Nephron progenitor cell (in vitro differentiated cells): ENCODE measurements at places on chromosomes 13 and 19.
A peak's percentile ranks its signal among the peaks of the same experiment; 100 is the strongest.

- H3K27ac ChIP-seq: no peak overlapping the region
- no peaks in the 10 kb centered on the region for H3K36me3 ChIP-seq
- H3K4me1 ChIP-seq: peaks cover 17% of the 10 kb centered on the region
- peaks cover 20% of the 10 kb centered on the region for H3K27me3 ChIP-seq
Observed at GRCh38 chr13:29355029-29355428, 240.5 kb downstream of the SLC7A1 start.

GRCh38 chr13:97976610-97977521, 23.4 kb downstream of the IPO5 start:
- peak overlapping the region; percentile 97 for H3K27ac ChIP-seq
- peak; percentile 40 for DNase-seq
- H3K36me3 ChIP-seq: peaks cover 14% of the 10 kb centered on the region
- H3K27me3 ChIP-seq: no peaks in the 10 kb centered on the region
- peak overlapping the region; percentile 94 for H3K4me3 ChIP-seq

DNA sequence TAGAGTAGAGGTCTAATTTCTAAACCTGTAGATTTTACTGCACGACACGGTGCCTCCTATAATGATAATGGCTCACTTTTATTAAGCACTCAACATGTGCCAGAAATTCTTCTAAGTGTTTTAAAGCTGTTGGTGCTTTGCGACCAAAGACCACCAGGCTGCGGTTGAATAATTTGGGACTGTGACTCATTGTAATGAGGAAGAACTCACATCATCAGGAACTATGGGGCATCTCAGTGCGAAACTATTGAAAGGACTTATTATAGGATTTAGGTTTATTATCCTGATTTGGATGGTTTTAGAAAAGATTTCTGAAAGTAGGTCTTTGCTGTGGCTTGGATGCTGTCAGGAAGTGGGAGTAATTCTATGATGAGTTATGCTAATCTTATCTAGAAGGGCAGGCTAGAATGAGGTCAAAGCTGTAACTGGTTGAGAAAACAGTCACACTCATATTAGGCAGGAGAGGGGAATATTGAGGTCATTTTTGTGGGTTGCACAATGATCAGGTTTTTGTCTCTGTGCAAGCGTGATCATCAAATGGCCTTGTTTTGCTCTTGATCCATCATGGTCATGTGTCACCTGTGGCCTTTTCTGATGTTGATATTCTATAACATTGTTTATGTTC, 266.8 kb downstream of the PCDH20 start:
- no peaks in the 10 kb centered on the region for H3K36me3 ChIP-seq
- H3K27ac ChIP-seq: no peak overlapping the region
- H3K4me1 ChIP-seq: peaks cover 6% of the 10 kb centered on the region
- no peak overlapping the region for H3K4me3 ChIP-seq

GRCh38 chr19:50706387-50706786, 13.2 kb downstream of the SHANK1 start:
- H3K27ac ChIP-seq: no peak overlapping the region
- peaks cover 21% of the 10 kb centered on the region for H3K4me1 ChIP-seq

- H3K27ac ChIP-seq: no peak overlapping the region
- H3K36me3 ChIP-seq: no peaks in the 10 kb centered on the region
- H3K27me3 ChIP-seq: no peaks in the 10 kb centered on the region
- no peak overlapping the region for H3K4me3 ChIP-seq
- DNase-seq: no peak
Observed at GRCh38 chr13:92074658-92075057, 676.2 kb downstream of the GPC5 start.

GRCh38 chr19:6473647-6474046, 7.9 kb downstream of the DENND1C start:
- no peak overlapping the region for H3K27ac ChIP-seq
- no peaks in the 10 kb centered on the region for H3K36me3 ChIP-seq
- peaks cover 57% of the 10 kb centered on the region for H3K27me3 ChIP-seq
- DNase-seq: no peak

DNA sequence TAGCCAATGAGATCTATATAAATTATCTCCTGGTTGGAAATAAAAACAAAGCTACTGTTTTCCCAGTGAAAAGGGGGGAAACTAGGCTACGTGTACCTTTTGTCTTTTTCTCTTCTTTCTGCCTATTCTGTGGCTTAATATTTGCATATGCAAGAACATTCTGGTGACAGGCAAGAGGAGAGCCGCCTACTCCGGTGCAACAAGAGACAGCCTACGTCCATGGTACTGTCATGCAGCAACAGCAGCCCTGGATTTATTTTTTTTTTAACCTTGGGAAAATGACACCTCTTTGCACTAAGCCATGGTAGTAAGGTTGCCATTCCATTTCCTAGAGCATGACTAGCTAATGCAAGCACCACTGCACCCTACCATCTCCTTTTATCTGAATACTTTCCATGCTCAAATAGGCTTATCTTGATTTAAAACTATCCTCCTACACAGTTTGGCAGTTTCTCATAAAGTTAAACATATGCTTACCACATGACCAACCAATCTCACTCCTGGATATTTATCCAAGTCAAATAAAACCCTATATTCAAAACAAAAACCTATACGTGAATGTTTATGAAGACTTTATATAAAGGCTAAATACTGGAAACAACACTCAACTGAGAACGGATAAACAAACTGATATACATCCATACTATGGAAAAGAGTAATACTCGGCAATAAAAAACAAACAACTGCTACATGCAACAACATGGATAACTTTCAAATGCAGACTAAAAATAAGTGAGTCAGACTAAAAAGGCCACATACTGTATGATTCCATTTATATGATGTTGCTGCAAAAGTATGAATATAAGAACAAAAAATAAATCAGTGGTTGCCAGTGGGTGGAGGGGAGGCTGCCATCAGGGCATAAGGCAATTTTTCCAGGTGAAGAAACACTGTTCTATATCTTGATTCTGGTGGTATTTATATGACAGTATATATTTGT, 17.3 kb downstream of the NUFIP1 start:
- H3K27me3 ChIP-seq: no peaks in the 10 kb centered on the region
- DNase-seq: no peak
- no peak overlapping the region for H3K4me3 ChIP-seq
- peak overlapping the region; percentile 38 for H3K27ac ChIP-seq

DNA sequence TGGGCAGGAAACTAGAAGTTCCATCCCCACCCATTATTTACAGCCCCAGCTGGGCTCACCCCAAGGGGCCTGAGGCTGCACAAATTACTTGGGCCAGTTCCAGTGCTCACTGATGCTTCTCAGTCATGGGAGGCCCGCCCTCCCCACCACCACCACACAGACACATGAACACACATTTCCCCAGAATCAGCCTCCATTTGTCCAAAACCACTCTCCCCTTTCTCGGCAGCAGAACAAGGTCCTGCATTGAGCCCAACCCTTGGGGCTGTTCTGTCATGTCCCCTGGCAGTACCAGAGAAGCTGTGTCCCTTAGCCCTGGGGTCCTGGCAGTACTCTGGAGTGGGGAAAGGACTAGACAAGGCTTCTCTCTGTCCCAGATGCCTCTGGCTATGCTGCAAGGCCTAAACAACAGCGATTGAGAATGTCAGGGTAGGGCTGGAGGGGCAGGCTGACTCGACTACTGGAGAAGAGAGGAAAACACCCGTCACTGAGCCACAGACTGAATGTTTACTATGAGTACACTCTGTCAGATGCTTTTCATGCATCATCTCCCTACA, 21.8 kb downstream of the SAMD4B start:
- DNase-seq: no peak
- H3K4me1 ChIP-seq: no peaks in the 10 kb centered on the region
- H3K27ac ChIP-seq: no peak overlapping the region
- H3K36me3 ChIP-seq: peaks cover 62% of the 10 kb centered on the region

DNA sequence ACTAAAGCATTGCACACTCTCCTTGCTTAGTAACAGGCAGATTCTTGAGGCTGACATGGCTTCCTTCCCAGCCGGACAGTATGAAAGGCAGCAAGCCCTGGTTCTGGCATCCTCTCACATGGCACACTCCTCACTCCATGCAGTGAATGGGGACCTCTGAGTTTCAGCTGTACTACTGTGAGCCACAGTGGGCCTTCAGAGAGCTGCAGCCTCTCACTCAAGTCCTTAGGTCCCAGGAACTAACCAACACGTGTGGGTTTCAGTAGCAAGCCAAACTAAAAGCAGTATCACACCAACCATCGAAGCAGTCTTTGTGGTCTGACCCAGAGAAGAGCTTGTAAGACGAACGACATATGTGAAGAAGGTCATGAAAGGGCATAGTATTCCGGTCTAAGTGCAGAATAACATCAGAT, 128.2 kb downstream of the TBC1D4 start:
- no peaks in the 10 kb centered on the region for H3K4me1 ChIP-seq
- no peak overlapping the region for H3K27ac ChIP-seq
- peaks cover 14% of the 10 kb centered on the region for H3K36me3 ChIP-seq
- no peak overlapping the region for H3K4me3 ChIP-seq
- DNase-seq: no peak
- H3K27me3 ChIP-seq: no peaks in the 10 kb centered on the region

DNA sequence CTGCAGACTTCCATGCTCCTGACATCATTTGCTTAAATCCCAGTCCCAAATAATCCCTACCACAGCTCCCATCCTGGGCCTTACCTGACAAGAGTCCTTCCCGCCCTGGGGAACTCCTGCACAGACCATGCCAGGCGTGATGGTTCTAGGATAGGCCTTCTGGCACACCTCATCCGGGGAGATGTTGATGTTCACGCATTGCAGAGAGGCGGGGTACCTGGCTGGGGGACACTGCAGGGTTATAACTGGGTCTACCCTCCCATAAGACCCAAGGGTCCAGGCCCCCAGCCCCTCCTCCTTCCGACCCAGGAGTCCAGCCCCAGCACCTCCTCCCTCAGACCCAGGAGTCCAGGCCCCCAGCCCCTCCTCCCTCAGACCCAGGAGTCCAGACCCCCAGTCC, 4.0 kb downstream of the KLK14 start:
- peaks cover 15% of the 10 kb centered on the region for H3K27me3 ChIP-seq
- no peak for DNase-seq
- peaks cover 16% of the 10 kb centered on the region for H3K4me1 ChIP-seq
- H3K36me3 ChIP-seq: no peaks in the 10 kb centered on the region

- H3K27me3 ChIP-seq: no peaks in the 10 kb centered on the region
- H3K36me3 ChIP-seq: peaks cover 10% of the 10 kb centered on the region
- peak overlapping the region; percentile 44 for H3K27ac ChIP-seq
- H3K4me3 ChIP-seq: no peak overlapping the region
- H3K4me1 ChIP-seq: peaks cover 8% of the 10 kb centered on the region
- DNase-seq: no peak
Observed at GRCh38 chr13:20997301-20998161, 63.9 kb downstream of the LATS2 start.

DNA sequence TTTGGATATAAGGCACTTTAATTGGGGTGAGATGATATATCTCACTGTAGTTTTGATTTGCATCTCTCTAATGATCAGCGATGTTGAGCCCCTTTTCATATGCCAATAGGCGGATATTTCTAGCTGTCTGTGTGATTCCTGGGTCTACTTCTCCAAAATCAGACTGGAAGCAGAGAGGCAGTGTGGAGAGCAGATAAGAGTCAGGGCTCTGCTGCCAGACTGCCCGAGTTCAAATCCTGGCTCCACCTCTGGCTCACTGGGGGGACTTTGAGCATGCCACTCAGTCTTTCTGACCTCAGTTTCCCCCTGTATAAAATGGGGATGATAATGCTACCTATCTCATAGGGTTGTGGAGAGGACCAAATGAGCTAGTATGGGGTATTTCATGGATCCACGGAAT, 24.0 kb upstream of the ACP7 start:
- DNase-seq: no peak
- H3K27ac ChIP-seq: no peak overlapping the region

DNA sequence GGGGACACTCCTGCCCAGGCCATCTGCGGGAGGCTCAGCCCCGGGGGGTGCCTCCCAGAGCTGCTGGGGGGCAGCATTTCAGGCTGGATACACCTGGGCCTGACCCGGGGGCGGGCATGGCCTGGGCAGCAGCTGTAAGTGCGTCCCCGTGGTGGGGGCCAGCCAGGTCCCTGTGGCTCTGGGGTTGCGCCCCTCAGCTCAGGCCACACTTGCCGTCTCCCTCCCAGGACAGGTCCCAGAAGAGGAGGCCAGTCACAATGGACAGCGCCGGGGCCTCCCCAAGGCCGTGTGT, 11.6 kb downstream of the CBARP start:
- H3K4me3 ChIP-seq: no peak overlapping the region
- no peaks in the 10 kb centered on the region for H3K4me1 ChIP-seq
- H3K36me3 ChIP-seq: peaks cover 5% of the 10 kb centered on the region
- H3K27ac ChIP-seq: no peak overlapping the region

GRCh38 chr19:5955636-5955935, 22.4 kb downstream of the RANBP3 start:
- no peaks in the 10 kb centered on the region for H3K36me3 ChIP-seq
- no peak for DNase-seq
- peaks cover 99% of the 10 kb centered on the region for H3K4me1 ChIP-seq
- no peaks in the 10 kb centered on the region for H3K27me3 ChIP-seq
- H3K4me3 ChIP-seq: no peak overlapping the region
